ENCODE measurements at places on chromosomes 5 and 9.

DNA sequence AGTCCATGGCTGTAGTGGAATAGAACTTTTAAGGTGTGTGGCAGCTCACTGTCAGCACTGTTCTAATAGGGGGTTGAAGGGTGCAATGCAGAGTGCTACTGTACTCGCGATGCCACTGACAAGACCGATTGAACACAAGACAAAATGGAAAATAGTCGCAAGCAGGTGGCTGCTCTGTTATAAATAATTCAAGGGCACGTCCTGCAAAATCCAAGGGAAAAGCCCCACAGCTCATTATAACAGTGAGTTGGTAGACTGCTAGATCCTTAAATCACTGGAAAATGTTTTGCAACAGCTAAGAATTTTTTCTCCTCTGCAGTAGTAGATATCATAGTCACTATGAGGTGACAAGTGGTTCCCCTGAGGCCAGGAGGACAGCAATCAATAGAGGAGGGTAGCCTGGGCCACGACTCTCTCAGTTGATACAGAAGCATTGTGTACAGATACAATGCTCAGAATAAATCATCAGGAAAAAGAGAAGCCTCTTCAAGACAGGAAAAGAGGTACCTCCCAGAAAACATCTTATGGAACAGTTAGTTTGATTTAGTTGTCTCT, 926.3 kb downstream of the TLE4 start:
- no peak for DNase-seq

DNA sequence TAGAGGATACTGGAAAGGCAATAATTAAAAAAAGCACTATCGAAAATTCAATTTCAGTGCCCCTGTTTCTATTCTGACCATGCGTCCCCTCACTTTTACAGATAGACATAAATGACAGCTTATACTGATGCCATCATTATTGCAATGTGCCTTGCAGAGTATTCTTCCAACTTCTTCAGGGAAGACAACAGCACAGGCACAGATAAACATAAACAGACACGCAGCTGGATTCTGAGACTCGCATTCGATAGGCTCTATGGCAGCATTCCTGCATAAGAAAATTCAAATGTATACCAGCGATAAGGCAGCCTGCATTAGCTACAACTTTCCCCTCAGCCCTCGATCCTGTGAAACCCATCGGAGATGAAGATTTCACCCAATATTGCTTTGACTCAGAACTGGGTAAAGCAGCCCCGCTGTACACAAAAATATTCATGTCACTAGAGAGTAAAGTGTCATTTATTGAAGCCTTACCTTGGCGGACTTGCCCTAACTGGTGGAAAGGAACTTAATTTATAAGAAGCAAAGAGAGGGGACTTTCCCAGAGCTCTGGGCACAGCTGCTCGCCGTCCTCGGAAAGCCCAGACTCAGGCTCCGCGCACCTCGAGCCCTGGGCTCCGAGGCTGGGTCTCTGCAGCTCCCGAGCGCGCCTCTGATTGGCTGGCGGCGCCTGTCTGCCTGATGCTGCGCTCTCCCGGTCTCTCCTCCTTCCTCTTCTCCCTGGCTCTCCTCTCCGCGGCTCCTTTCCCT, at the start of gene CDH18:
TSS of gene CDH18 (minus strand) at position 589 of the 750 bp plus-strand sequence. CDS start 149,214 bp downstream, outside the sequence.
- no peak for DNase-seq

GRCh38 chr9:14313951-14314423, at the start of gene NFIB:
TSS of gene NFIB (minus strand) at chr9:14314141. CDS start at chr9:14313511, 630 bp downstream.
- DNase-seq: no peak

DNA sequence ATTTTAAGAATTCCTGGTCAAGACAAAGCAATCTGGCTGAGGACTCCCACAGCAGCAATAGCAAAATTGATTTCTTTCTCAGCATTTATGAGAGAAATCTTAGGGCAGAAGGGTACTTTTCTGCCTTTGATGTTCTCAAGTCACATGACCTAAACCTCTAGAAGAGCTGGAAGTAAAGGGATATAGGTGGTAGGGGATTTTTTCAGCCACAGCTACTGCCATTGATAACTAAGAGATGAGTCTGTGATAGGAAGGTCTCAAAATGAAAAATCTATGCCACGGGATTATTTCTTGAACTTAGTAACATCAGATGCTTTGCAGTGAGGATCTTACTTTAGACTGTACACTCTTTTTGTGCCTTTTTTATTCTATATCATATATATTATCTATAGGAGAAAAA, 35.6 kb downstream of the IL6ST start:
- no peak for DNase-seq

GRCh38 chr5:96489532-96489931, 56.5 kb upstream of the PCSK1 start:
- no peak for DNase-seq

DNA sequence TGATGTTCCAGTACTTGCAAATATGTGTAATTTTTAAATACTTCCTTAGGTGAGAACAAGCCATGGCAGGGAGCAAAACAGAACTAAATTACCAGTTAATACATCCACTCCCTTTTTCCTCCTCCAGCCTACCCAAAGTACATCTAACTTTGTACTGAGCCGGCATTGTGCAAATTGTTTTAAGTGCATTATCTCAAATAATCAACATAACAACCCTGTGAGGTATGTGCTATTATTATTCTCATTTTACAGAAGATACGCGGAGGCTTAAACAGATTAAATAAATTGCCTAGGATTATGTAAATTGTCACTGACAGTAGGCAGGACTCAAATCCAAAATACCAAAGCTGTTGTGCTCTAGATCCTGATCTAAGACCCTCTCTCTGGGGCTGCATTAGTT, 55.5 kb upstream of the KLF4 start:
- no peak for DNase-seq

DNA sequence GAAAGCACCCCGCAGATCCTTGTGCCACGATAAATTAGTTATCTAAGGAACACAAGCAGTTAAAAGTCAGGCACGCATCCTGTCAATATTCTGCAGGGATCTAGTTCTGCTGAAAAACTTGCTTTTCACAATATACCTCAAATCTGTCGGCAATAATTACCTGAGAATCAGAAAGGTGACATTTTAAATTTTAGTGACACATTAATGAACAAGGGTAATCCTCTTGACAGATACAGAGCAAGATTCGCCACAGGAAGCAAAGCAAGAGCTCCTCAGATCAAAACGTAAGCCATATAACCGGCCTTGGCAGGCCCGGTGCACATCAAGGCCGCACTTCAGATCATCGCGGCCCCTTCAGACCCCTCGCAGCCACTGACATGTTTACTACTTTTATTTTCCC, 185.7 kb downstream of the ATPSCKMT start:
- DNase-seq: no peak

GRCh38 chr5:109714592-109714991, 24.9 kb downstream of the MAN2A1 start:
- no peak for DNase-seq

DNA sequence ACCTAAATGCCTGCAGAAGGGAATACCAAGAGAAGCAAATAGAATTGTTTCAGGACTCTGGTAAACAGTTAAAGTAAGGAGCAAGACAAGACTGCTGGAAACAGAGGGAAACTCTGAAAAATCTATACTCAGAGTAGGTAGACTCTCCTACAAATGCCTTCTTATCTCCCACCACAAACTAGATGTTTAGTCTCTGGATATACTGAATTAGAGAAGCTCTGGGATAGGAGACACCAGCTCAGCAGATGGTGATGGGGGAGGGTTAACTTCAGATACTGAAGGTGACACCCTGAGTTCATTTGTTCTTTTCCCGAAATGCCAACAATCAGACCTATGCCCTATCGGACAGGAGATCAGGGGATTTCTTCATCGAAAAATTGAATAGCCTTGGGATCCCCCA, 54.1 kb upstream of the CHD1 start:
- DNase-seq: no peak

- DNase-seq: no peak
These were observed 11.3 kb upstream of the SLC34A1 start for GRCh38 chr5:177372910-177373309.

DNA sequence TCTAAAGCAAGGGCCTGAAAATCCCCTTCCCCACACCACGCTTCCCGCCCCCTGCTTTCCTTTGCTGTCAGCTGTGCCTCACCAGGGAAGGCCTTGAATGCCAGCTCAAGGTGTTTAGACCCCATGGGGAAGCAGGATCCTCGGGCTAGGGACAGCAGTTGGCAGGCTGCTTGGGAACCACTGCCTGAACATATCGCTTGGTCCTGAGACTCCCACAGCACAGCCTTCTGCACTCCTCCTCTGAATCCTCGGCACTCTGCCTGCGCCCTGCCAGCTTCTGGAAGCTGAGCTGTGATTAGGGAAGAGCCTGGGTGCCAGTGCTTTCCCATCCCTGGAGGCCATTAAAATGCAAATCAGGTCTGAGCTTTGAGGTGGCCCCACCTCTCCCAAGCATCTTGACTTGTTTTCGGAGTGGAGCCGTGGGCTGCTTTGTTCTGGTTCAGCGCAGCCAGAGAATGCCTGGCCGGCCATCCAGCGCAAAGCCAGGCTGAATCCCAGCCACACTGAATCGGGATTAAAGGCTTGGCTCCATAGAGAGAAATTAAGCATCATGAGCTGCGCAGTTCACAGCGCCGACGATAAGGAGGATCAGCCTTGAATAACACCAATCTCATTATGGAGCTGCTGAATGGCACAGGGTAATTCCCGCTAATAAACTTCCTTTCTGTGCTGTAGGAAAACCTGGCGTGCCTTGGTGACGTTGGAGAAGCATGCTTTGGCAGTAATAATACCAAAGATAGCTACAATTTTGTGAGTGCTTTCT, 40.0 kb downstream of the AMBP start:
- DNase-seq: no peak

DNA sequence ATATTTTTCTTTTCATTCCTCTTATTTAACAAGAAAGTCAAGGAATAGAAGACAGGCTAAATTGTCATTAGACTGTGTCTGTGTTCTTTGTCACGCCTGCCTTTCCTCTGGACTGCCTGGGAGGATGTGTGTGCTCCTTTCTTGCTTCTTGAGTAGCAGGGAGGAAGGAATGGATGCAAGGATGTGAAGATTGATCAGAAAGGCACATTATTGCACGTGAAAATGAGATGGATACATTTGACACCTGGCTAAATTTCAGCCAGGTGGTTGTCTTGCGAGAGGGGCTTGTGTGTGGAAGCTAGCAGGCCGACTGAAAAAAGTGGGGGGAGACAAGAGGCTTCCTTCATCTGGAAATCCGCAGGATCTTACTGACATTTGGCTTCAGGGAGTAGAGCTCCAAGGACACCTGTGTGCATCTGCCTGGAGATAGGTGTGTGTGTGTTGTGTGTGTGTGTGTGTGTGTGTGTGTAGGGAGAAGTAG, 200.1 kb downstream of the MEF2C start:
- no peak for DNase-seq

DNA sequence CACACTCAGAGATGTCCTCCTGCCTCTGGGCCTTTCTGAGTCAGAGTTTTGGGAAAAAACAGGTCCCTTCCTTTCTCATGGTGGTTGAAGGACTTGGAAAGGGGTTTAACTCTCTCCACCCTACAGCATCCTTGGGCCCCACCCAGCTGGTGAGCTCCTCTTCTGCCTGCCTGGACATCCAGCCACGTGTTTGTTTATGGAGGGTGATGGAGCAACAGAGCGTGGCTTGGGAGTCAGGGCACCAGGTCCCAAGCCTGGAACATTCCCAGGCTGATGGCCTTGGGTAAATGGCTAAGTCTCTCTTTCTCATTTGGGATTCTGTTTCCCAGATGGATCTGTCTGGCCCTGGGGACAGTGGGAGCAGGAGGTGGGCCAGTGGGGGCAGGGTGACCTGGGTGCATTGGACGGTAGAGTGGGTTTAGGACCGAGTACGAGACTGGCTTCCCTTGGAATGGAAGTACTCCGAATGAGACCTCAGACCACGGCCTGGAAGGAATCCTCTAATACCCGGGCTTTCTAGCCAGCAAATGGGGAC, 141.1 kb upstream of the IRX2 start:
- DNase-seq: no peak

GRCh38 chr5:150624334-150625163, 15.9 kb upstream of the SYNPO start:
- DNase-seq: no peak

DNA sequence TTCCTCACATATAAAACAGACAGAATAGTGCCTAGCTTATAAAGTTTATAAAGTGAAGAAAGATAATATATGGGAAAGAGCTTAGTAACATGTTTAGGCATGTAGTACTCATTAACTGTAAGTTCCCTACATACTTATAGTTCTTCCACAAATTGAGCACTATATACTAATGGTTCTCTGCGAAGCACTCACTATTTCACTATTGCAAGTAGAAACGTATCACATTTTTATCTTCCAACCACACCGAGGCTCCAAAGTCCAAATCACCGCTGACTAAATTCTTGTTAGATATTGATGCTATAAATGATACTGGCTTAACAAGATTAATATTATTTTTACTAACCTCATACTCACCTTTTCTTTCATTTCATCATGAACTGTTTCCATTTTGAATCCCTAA, 61.0 kb downstream of the FBXW11 start:
- DNase-seq: no peak

DNA sequence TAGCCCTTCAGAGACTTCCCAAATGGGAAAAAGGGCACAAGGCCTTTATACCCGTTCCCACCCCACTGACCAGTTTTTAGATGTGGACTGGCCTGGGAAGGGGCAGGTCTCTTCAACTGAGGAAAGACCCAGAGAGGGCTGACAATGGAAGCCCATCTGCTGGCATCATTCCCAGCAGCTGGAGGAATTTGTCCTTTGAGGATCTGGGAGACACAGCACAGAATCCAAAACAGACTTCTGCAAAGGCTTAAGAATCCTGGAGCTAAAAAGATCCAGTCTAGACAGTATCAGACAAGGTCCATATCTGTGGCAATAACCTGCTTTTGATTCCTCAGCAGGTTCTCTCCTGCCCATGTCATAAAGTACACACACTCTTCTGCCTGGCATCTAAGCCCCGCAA, 329.2 kb downstream of the TMEM167A start:
- no peak for DNase-seq

DNA sequence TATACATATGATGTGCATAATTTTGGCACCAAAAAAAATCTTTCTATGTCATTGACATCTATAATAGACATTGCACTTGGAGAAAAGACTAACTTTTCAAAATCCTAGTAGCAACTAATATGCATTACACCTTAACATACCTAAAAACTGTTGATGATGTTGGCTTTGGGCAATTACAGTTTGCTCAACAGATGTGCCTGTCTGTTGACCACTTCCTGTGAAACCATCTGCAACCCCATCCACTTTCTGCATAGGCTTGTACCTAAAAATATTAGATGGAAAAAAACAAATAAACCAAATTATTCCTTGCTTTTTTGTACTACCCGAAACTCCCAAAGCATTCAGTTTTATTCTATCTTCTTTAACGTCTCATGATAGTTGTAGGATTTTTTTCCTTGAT, 248.6 kb downstream of the RFX3 start:
- no peak for DNase-seq

GRCh38 chr9:99127356-99128132, 22.6 kb downstream of the TGFBR1 start:
- no peak for DNase-seq

DNA sequence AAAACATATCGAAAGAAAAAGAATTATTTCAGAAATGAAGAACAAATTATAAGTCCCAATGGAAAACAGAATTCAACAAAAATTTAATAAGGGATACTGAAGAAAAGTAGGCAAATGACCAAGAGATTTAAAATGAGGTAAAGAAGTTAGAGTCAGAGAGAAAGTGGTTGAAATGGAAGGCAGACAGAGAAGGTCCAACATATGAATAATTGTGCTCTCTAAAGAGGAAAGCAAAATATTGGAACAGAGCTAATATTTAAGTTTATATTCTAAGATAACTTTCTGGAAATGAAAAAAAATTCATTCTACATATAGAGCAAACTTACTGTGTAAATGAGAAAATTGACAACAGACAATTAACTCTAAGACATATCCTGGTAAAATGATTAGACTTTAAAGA, 94.1 kb downstream of the PTCH1 start:
- no peak for DNase-seq
